Transverse colon (tissue), 4 donors: ENCODE measurements at places on chromosomes 1 and 21. TPM values are rescaled to one million over a fixed set of nuclear protein-coding genes. Genes with fewer than 3 reads are reported as not detected.
A peak's percentile ranks its signal among the peaks of the same experiment; 100 is the strongest.

DNA sequence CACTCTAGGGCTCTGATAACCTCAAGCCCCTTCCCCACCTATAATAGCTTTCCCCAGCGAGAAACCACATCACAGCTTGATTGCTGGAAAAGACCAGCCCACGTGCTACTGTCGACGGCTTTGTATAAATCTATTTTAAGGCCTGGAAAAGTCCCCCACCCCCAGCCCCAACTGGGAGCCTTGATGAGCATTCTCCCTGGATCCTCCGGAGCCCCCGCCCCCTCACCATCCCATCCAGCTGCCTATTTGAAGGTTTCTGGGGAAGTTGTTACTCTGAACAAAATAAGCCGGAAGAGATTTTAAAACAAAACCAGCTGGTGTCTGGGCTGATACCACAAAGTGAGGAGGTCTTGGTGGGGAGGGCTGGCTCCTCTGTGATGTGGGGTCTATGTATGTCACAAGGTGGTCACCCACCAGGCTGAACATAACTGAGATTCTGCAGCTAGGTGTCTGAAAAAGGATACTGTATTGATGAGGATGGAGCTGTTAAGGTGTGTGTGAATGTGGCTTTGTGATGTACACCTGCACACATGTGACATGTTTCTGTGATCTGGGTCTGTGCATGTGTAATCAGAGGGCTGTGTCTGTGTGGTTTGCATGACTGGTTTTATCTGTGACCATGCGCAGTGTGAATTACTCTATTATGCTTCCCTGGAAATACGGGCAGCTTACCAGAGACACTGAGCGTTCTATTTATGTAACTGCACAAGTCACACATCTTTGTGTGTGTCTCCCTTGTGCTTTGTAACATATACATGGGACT, 25.0 kb downstream of the RIMS3 start:
- no peak overlapping the region for H3K27ac ChIP-seq
- no peak for DNase-seq
- no peaks in the 10 kb centered on the region for H3K27me3 ChIP-seq
- no peaks in the 10 kb centered on the region for H3K36me3 ChIP-seq

DNA sequence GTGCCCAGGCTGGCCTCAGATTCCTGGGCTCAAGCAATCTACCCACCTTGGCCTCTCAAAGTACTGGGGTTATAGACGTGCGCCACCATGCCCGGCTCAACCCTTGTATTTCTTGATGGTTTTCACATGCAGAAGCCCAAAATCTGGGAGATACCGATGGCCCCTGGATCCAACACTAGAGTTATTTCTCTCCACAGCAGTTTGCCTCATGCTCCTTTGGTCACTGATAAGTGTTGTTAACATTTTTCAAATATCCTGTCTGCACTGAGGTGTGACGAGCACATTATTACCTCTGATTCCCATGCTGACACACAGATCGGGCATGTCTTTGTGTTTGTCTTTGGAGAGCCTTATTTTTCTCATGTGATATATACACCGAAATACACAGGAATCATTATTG, 107.0 kb downstream of the KIF26B start:
- DNase-seq, result no peak
- H3K27me3 ChIP-seq, result peaks cover 79% of the 10 kb centered on the region
- no peaks in the 10 kb centered on the region for H3K4me1 ChIP-seq
- H3K36me3 ChIP-seq, result no peaks in the 10 kb centered on the region

Gene KCNK1
- total RNA-seq, result 1.2 TPM

Gene ZBTB8B
- under 0.01 TPM for total RNA-seq

Gene OR14K1
- total RNA-seq, result not detected

GRCh38 chr1:51750218-51750617, 128.3 kb downstream of the NRDC start:
- no peak overlapping the region for H3K4me3 ChIP-seq
- no peaks in the 10 kb centered on the region for H3K27me3 ChIP-seq
- H3K27ac ChIP-seq, result no peak overlapping the region
- no peaks in the 10 kb centered on the region for H3K4me1 ChIP-seq
- no peak for DNase-seq
- H3K36me3 ChIP-seq, result peaks cover 5% of the 10 kb centered on the region

DNA sequence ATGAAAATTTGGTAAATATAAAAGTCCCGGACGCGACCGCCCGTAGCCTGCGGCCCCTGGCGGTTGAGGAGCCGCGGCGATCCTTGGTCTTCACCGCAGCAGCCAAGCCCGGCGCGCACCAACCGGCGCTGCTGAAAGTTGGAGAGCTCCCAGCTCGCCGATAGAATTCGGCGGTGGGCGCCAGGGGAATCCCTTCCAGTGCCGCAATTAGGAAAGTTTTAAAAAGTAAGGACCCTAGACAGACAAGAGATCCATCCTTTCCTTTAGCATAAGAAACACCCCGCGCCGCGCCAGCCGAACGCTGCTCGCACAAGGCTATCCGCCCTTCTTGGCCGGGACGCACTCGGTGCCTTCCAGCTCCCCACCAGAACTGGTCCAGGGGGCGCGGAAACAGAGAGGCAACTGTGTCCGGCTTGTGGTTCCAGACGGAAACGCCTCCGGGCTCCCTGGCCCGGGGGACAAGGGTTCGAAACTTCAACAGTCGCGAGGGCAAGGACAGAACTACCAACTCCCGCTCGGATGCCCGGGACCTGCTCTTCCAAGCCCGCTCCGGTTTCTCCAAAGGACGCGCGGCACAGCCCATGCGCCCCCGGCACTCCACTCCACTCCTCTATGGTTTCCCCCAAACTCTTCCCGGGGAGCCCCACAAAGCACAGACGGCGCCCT, 1.7 kb downstream of the FAM78B start:
- no peaks in the 10 kb centered on the region for H3K36me3 ChIP-seq
- H3K27ac ChIP-seq, result no peak overlapping the region
- H3K27me3 ChIP-seq, result peaks cover 29% of the 10 kb centered on the region
- H3K4me3 ChIP-seq, result peak overlapping the region; percentile 63
- peak; percentile 44 for DNase-seq
- peaks cover 25% of the 10 kb centered on the region for H3K4me1 ChIP-seq

- H3K4me3 ChIP-seq, result no peak overlapping the region
- peaks cover 5% of the 10 kb centered on the region for H3K4me1 ChIP-seq
- no peak overlapping the region for H3K27ac ChIP-seq
- no peak for DNase-seq
- no peaks in the 10 kb centered on the region for H3K36me3 ChIP-seq
Measured at GRCh38 chr1:7393136-7393535, 378.0 kb upstream of the VAMP3 start.

Gene SPOCD1
- total RNA-seq, result 0.48 TPM

DNA sequence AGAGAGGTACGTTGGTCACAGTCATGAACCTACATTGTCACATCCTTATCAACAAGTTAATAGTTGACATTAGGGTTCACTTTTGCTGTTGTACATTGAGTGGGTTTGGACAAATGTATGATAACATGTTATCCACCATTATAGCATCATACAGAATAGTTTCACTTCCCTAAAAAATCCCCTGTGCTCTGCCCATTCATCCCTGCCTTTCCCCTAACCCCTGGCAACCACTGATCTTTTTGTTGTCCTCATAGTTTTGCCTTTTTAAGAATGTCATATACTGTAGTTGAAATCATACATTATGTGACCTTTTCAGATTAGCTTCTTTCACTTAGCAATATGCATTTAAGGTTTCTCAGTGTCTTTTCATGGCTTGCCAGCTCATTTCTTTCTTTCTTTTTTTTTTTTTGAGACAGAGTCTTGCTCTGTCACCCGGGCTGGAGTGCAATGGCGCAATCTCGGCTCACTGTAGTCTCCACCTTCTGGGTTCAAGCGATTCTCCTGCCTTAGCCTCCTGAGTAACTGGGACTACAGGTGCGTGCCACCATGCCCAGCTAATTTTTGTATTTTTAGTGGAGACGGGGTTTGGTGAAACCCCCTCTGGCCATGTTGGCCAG, 50.6 kb downstream of the UCK2 start:
- no peak overlapping the region for H3K27ac ChIP-seq
- no peaks in the 10 kb centered on the region for H3K36me3 ChIP-seq
- H3K4me1 ChIP-seq, result peaks cover 11% of the 10 kb centered on the region

DNA sequence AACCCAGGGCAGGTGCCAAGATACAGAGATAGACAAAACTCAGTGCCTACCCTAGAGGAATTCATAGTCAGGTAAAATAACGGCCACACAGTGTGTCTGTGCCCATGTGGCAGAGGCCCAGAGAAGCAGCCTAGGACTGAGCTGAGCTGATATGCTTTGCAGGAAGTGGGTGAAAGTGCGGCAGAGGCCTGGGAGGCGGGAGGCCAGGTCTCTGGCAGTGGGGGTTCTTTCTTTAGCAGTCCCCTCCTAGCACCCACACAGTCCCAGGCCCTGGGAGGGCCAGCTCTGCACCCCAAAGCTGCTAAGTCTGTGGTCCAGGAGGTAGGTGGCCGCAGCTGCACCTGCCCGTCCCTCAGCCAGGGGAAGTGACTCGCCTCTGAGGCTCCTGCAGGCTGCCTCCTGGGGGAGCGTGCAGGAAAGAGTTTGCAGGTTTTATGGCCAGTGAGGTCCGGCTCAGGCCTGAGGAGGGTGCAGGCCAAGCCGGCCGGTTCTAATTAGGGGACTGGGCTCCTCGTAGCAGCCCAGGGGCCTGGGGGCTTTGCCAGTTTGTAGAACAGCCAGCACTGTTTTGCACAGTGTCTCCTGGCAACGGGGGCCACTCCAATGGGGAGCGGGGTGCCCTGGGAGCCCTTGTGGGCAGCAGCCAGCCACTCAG, 107.9 kb downstream of the SPSB1 start:
- H3K36me3 ChIP-seq, result no peaks in the 10 kb centered on the region
- H3K4me1 ChIP-seq, result peaks cover 7% of the 10 kb centered on the region
- peak overlapping the region; percentile 17 for H3K27ac ChIP-seq
- no peak overlapping the region for H3K4me3 ChIP-seq

Gene MNDA
- not detected for total RNA-seq

GRCh38 chr1:90717665-90718410, 736 bp upstream of the BARHL2 start:
- no peaks in the 10 kb centered on the region for H3K36me3 ChIP-seq
- H3K4me3 ChIP-seq, result peak overlapping the region; percentile 20
- H3K4me1 ChIP-seq, result peaks cover 3% of the 10 kb centered on the region
- peaks cover 100% of the 10 kb centered on the region for H3K27me3 ChIP-seq

DNA sequence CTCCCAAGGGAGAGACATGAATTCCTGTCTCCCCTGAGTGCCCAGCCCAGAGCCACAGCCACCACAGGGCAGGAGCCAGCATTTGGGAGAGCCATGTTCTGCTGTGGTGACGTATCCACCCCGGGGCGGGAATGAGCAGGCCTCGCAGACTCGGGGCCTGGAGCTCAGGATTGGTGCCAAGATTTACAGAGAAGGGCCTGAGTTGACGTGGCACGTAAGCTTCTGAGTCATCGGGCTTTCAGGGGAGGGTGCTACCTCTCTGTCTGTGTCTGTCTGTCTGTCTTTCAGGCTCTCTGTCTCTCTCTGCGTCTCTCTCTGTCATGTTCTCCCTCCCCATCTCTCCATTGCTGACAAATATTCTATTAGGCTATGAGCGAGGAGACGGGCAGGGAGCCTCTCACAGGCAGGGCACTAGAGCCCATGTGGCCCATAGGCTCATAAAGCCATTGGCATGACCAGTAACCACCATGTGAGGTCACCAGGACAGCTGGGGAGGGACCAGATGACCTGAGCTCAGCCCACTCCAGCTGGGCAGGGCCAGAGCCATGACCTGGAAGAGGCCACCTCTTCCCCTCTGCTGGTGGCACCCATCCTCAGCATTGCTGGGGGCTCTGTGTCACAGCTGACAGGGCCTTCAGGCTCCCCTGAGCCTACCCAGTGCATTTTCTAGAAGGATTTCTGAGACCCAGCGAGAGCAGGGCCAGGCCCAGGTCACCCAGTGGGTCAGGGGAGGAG, 300.0 kb upstream of the VAMP3 start:
- H3K36me3 ChIP-seq, result no peaks in the 10 kb centered on the region
- peak; percentile 59 for DNase-seq
- no peak overlapping the region for H3K4me3 ChIP-seq

DNA sequence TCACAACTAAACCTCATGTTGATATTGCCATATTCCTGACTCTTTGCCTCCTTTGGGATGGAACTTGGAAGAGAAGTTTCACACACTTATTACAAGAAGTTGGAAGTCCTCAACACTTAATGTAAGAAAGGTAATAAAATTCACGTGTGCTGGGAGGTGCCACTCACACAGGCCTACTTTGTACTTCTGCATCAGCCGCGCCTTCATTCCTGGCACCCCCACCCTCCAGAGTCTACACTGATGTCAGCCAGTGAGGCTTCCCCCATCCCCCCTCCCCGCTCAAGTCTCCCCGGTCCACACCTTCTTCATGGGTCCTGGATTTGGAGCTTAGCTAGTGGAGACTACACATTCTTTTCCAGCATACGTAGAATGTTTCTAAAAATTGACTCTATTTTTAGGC, 24.8 kb upstream of the SLC45A1 start:
- DNase-seq, result peak; percentile 80
- H3K36me3 ChIP-seq, result no peaks in the 10 kb centered on the region
- H3K27me3 ChIP-seq, result no peaks in the 10 kb centered on the region
- no peak overlapping the region for H3K4me3 ChIP-seq
- H3K4me1 ChIP-seq, result peaks cover 4% of the 10 kb centered on the region

DNA sequence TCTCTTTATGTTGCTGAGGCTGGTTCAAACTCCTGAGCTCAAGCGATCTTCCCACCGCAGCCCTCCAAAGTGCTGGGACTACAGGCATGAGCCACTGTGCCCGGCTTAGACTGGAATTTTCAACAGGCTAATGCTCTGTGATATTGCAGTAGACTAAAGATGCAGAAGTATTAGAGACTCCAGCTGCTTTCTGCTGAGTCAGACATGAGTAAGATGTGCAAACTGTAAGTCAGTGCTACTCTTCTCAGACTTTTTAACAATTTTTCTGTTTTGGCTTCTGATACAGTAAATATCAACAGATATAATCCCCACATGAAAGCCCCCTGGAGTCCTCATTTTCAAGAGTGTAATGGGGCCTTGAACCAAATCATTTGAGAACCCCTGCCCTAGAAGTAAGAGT, 29.3 kb upstream of the NLRP3 start:
- no peak overlapping the region for H3K27ac ChIP-seq
- no peaks in the 10 kb centered on the region for H3K27me3 ChIP-seq
- no peak overlapping the region for H3K4me3 ChIP-seq

DNA sequence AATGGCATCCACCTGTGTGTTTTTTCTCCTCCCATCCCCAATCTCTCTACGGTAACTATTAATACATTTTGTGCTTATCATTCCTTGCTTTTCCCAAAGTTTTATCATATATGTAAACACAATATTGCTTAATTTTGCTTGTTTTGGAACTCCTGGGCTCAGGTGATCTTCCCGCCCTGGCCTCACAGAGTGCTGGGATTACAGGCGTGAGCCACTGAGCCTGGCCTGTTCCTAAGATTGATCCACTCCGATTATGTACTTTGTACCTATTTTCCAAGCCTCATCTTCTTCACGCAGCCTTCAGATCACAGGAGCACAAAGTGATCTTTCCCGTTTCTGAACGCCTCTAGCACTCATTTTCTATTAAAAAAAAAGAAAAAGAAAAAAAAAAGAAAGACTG, 45.2 kb downstream of the MEF2D start:
- no peaks in the 10 kb centered on the region for H3K27me3 ChIP-seq
- no peak overlapping the region for H3K27ac ChIP-seq
- DNase-seq, result no peak
- no peaks in the 10 kb centered on the region for H3K36me3 ChIP-seq
